ENCODE measurements at places on chromosomes 1 and 21. TPM values are rescaled to one million over a fixed set of nuclear protein-coding genes. Genes with fewer than 3 reads are reported as not detected.

KRTAP19-3 gene
- not detected for polyA plus RNA-seq

NDUFS5 gene
- polyA plus RNA-seq, result 552 TPM

TNNI3K gene
- polyA plus RNA-seq, result 1.4 TPM

ATF3 gene
- polyA plus RNA-seq, result 118 TPM

VCAM1 gene
- polyA plus RNA-seq, result 13.2 TPM

CRYAA gene
- not detected for polyA plus RNA-seq

NGF gene
- polyA plus RNA-seq, result 8.0 TPM

ANGPTL1 gene
- 89.2 TPM for polyA plus RNA-seq

KRTAP19-4 gene
- not detected for polyA plus RNA-seq

FCRL5 gene
- polyA plus RNA-seq, result 0.14 TPM

C4BPA gene
- polyA plus RNA-seq, result 0.91 TPM

PHTF1 gene
- 8.3 TPM for polyA plus RNA-seq

DAB1 gene
- polyA plus RNA-seq, result 0.86 TPM

KIF17 gene
- 3.2 TPM for polyA plus RNA-seq

OPN3 gene
- polyA plus RNA-seq, result 4.0 TPM

TMEM50B gene
- polyA plus RNA-seq, result 66.7 TPM

FCRL4 gene
- not detected for polyA plus RNA-seq

CTNNBIP1 gene
- 18.5 TPM for polyA plus RNA-seq

FCRL6 gene
- polyA plus RNA-seq, result 0.20 TPM

PLPPR4 gene
- polyA plus RNA-seq, result 25.4 TPM

GPR37L1 gene
- polyA plus RNA-seq, result 0.10 TPM

SLC27A3 gene
- polyA plus RNA-seq, result 41.0 TPM

AP4B1 gene
- 9.2 TPM for polyA plus RNA-seq

SERPINC1 gene
- polyA plus RNA-seq, result 1.4 TPM

LDLRAP1 gene
- polyA plus RNA-seq, result 10.5 TPM

LCE2C gene
- not detected for polyA plus RNA-seq

C8A gene
- polyA plus RNA-seq, result 0.16 TPM

FMO5 gene
- 4.8 TPM for polyA plus RNA-seq

NEGR1 gene
- polyA plus RNA-seq, result 38.2 TPM

CRB1 gene
- polyA plus RNA-seq, result 0.22 TPM

LCE6A gene
- polyA plus RNA-seq, result not detected

RNF220 gene
- 89.6 TPM for polyA plus RNA-seq

MTR gene
- 10.4 TPM for polyA plus RNA-seq

MPZ gene
- polyA plus RNA-seq, result 10.2 TPM

S100A7A gene
- not detected for polyA plus RNA-seq

FGGY gene
- 16.6 TPM for polyA plus RNA-seq

SEMA6C gene
- 13.7 TPM for polyA plus RNA-seq

RGS18 gene
- 1.5 TPM for polyA plus RNA-seq

STUM gene
- 18.8 TPM for polyA plus RNA-seq

DCLRE1B gene
- polyA plus RNA-seq, result 5.1 TPM

GJA9 gene
- polyA plus RNA-seq, result not detected

PADI2 gene
- polyA plus RNA-seq, result 0.48 TPM

PRAMEF33 gene
- polyA plus RNA-seq, result not detected

CRP gene
- 7.2 TPM for polyA plus RNA-seq

HCRTR1 gene
- polyA plus RNA-seq, result 0.09 TPM

CAP1 gene
- 273 TPM for polyA plus RNA-seq

OPTC gene
- polyA plus RNA-seq, result 0.05 TPM

CYP4A22 gene
- polyA plus RNA-seq, result not detected

KCNE2 gene
- polyA plus RNA-seq, result 0.13 TPM

LAMB3 gene
- polyA plus RNA-seq, result 13.3 TPM

LRRC39 gene
- polyA plus RNA-seq, result 0.51 TPM

SPAG17 gene
- polyA plus RNA-seq, result 0.51 TPM

NOTCH2 gene
- 33.9 TPM for polyA plus RNA-seq

CFHR5 gene
- polyA plus RNA-seq, result 0.05 TPM

PERM1 gene
- polyA plus RNA-seq, result 0.73 TPM

CELA3B gene
- 0.49 TPM for polyA plus RNA-seq

SAMSN1 gene
- 11.3 TPM for polyA plus RNA-seq
